ENCODE measurements at places on chromosomes 2 and 18. TPM values are rescaled to one million over a fixed set of nuclear protein-coding genes. Genes with fewer than 3 reads are reported as not detected.

- DNase-seq, result peak; percentile 13
Measured at GRCh38 chr2:168884975-168885374, 5.3 kb downstream of the SPC25 start.

- no peak for DNase-seq
Measured at GRCh38 chr2:46674488-46674887, 195.1 kb downstream of the TMEM247 start.

GRCh38 chr18:13433125-13433524 is 214.6 kb downstream of the LDLRAD4 start:
- DNase-seq, result no peak

CAB39 gene
- total RNA-seq, result 51.9 TPM
